ENCODE measurements at places on chromosomes 3 and 15.

DNA sequence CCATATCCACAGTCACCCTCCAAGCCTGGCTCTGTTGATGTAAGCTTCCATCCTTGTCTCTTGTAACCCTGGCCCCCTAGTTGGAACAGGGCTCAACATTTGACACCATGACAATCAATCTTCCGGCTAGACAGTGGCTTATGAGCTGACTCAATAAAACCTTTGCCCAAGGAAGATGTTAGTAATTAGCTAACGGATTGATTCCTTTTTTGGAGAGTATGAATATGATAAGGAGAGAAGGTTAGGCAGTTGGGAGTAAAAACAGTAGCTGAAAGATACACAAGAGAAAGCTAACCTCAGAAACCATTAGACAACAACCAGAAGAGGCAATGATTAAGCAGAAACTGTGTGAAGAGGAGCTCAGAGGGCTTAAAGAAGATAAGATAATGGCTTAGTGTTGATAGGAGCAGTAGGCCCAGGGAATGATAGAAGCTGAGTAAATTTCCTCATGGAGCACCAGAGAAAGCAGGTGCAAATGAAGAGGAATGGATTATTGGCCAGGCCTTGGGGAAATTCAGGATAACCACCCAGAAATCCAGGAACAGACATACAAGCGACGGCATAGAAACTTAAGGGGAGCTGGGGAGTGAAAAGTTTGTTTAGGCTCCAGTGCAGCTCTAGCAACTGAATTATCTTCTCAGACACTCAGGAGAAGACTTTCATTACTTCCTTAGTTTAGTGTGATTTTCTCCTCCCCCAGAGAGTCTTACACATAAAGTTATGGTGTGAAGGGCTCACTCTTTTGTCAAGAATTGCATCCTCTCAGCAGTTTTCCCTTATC is 7.8 kb upstream of the RFX7 start:
- DNase-seq = no peak

GRCh38 chr3:116264546-116265319 is 180.6 kb downstream of the LSAMP start:
- DNase-seq = no peak

DNA sequence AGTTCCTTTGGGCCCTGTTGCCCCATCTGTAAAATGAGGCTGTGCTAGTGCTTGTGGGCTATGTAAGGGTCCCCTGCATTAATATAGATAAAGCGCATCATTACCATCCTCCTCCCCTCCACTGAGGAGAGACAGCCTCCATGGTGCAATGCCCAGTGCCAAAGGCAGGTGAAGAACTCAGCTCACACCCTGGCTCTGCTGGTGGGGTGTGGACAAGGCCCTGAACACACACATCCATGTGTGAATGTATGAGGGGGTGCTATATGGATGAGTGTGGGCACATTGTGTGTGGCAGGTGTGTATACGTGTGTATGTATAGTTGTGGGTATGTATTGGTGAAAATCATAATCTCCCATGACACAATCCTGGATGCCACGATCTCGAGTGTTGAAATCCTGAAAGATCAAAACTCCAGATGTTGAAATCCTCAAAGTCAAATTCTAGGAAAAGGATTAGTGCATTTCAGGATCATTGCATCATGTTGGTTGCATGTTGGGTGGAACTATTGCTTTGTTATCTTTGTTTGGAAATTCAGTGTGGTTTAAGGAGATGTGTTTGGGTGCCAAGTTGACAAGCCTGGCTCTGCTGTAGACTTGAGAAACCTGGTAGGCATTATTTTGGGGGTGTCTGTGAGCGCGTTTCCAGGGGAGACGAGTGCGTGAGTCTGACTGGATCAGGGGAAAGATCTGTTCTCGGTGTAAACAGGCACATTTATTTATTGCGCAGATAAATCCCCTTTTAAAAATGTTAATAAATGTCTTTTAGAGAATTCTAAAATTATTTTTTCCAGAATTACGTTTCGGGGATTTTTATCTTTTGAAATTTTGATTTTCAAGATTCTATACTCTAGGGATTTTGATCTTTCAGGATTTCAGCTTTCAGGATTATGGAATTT is 42.0 kb upstream of the SEC61A1 start:
- DNase-seq = no peak

GRCh38 chr15:96187341-96188305 is 142.9 kb upstream of the NR2F2 start:
- no peak for DNase-seq

DNA sequence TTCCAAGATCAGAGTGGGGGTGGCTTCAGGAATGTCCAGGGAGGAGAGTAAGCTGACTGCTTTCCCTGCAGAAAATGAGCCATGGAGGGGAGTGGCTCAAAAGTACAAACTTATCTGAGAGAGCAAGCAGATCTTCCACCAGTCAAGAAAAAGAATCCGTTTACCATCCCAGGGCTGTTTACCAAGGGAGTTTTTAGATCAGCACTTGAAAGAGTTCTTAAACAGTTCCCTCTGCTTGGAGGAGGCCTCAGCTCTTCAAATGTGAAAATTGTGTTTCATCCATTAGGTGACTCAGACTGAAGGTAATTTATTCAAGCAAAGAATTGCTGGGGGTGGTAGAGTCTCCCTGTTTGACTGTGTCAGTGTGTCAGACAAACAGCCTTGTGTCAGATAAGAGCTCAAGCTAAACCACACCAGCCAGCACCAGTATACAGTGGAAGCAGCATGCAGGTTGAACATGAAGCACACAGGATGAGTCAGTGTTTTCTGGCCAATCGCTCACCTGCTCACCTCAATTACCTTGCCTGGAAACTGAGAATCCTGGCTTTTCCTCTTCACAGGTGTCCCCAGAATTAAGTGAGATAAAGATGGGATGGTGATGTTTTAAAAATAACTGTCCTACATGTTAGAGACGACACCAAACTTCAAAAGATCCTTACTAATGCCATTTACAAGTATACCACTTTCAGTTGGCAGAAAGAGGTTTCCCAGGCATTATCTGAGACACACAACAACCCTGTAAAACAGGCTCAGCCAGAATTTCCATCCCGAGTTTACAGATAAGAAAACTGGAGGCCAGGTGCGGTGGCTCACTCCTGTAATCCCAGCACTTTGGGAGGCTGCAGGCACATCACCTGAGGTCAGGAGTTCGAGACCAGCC is 21.7 kb downstream of the SH3BP5 start:
- DNase-seq = peak; percentile 50

- DNase-seq = no peak
These were observed 496.1 kb downstream of the SHQ1 start for GRCh38 chr3:72352176-72352575.

GRCh38 chr3:99885085-99885484 is 67.4 kb downstream of the CMSS1 start:
- no peak for DNase-seq

GRCh38 chr3:27633224-27633545 is 88.9 kb downstream of the EOMES start:
- no peak for DNase-seq

GRCh38 chr3:136311968-136312367 is 61.8 kb downstream of the PCCB start:
- DNase-seq = no peak

DNA sequence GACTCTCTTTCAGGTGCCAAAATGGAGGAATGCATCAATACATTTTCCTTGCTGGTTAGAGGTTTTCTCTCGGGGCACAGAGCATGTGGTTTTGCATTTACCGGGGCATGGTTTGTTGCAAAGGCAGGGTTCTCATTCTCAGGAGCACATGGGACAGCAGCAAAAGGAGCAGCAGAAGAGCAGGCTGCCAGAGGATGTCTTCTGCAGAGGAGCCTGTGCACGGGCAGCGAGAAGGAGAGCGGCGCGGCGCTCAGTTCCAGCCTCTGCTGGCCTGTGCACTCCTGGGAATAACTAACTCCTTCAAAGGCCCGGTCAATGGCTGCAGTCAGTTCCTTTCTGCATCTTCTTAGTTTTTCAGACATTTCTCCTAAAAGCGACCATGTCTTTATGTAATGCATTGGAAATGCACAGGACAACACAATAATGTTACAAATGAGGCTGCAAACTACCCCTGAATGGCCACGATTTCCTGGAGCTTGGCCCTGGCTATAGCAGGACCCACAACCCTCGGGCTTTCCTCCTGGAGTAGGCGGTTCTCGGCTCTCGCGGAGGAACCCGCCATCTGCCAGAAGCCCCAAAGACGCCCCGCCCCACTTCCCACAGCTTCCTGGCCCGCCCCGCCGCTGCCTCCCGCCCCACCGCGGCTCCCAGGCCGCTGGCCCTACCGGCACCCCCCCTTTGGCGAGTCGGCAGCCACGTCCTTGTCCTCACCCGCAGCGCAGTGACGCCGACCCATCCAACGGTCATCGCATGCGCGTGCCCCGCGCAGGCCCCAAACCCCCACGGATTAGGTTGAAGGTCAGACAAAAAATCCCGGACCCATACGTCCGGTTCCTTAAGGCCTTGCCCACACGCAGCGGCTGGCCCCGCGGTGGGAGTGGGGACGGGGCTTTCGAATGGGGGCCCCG is at the start of gene C3orf62:
TSS of gene C3orf62 (minus strand) at position 758 of the 908 bp plus-strand sequence. CDS start at position 398, 360 bp downstream.
- DNase-seq = peak; percentile 33

DNA sequence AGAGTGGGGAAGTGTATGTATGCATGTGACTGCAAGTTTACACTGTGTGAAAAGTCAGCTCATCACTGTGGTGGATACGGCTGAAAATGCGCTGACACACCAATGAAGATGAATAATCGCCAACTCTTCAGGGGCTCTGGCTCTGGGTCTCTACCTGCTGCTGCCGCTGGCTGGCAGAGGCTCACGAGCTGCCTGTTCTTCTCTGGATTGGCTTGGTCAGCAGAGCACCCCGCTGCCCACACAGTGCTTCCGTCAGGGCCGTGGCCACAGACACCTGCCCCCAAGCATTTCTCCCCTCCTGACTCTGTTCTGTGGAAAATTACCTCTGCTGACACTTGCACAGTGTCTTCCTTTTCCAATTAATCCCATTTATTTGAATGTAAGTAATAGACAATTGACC is 215.5 kb downstream of the GAP43 start:
- DNase-seq = no peak

GRCh38 chr3:109926376-109926775 is 589.0 kb upstream of the DPPA4 start:
- no peak for DNase-seq

DNA sequence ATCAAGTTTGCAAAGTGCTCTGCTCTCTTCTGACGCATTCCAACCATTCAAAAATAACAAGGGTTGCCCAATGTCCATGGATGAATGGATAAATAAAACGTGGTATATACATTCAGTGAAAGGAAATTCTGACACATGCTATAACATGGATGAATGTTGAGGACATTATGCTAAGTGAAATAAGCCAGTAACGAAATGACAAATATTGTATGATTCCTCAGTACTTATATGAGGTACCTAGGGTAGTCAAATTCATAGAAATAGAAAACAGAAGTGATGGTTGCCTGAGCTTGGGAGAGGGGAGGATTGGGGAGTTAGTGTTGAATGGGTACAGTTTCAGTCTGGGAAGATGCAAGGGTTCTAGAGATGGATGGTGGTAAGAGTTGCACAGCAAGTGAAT is 33.9 kb downstream of the SH3BP5 start:
- DNase-seq = no peak

DNA sequence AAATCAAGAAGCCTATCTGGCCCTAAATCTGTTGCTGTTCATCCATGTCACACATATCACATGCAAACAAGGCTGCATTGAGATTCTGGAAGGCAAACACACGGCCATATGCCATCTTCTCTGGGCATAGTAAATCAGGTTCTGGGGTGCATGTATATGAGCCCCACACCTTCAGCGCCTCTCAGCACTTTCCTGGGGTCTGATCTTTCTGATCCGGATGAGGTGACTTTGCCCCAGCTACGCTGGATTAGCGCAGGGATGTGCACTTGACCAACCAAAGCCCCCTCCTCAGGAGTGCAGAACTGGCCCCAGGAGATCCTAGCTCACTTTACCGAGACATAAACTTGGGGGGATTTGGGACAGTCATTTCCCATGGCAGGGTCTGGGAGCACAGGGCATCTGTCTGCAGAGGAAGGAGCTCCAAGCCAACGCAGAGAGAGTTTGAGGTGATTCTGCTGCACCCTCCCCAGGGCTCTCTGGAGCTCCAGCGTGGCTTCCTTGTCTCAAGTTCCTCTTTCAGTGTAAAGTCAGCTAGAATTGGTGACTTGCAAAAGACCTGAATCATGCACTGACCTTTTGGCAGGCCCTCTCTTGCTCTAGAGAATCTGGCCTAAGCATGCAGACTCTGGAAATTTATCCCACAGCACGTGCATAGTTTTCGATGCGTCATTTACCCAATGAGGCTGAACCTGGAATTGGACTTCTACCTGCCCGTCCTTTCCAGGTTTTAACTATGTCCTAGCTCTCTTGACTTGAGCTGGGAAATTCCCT is 63.5 kb upstream of the KLF13 start:
- no peak for DNase-seq

- DNase-seq = no peak
These were observed 7.8 kb upstream of the NRROS start for GRCh38 chr3:196631682-196632045.

DNA sequence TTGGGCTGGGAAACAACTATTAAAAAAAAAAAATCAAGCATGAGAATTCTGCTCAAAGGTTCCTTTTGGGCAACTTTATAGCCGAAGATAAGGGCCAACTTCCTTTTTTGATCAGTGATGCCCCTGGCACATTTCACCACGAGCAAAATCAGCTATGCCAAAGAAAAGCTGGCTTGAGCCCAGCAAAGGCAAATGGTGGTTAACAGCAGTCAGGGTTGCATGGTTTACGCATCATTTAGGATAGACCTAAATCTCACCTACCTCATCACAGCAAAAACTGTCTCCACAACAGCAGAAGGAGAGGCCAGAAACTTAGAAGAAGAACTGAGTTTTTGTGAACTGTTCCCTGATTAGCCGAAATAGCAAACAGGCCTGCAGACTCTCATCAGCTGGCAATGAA is 220.1 kb upstream of the CDIN1 start:
- no peak for DNase-seq

- no peak for DNase-seq
These were observed 36.0 kb downstream of the NKIRAS1 start for GRCh38 chr3:23880703-23881339.

GRCh38 chr3:10400050-10400748 is 79.3 kb upstream of the SEC13 start:
- no peak for DNase-seq

- no peak for DNase-seq
These were observed 45.7 kb downstream of the ZBTB38 start for GRCh38 chr3:141413801-141414689.

DNA sequence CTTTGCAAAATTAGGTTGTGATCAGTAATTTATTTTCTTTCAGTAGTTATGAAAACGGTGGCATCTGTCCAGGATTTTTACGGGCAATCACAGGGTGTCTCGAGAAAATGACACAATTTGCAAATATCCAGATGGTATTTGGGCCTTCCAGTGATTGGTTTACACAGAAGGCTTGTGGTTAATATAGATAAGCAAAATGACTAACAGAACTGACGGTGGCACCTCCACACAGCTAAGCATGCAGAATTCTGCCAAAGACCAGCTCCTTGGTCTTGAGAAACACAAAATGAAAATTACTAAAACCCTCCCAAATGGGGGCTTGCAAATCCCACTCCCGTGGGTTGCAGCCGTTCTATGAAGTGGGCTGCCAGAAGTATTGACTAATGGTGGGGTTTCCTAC is 5.5 kb downstream of the ARHGEF3 start:
- DNase-seq = no peak
